Activated naive CD4-positive, alpha-beta T cell treated with anti-CD3 and anti-CD28 coated beads, Interleukin-2, amount 10 ng/mL, durations not matched to agents 7 days and 5 days (primary cell): ENCODE measurements at places on chromosomes 7 and 10.

DNA sequence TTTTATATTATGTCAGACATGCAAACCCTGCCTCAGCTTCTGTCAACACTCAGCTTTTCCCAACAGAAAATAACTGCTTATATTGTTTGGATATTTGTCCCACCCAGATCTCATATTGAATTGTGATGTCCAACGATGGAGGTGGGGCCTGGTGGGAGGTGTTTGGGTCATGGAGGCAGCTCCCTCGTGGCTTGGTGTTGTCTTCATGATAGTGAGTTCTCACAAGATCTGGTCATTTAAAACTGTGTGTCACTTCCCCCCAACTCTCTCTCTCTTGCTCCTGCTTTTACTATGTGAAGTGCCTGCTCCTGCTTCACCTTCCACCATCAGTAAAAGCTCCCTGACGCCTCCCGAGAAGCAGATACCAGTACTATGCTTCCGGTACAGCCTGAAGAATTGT, 85.8 kb upstream of the KCNMA1 start:
- no peak overlapping the region for H3K4me3 ChIP-seq
- H3K27me3 ChIP-seq, result peaks cover 8% of the 10 kb centered on the region
- DNase-seq, result no peak
- no peak overlapping the region for H3K27ac ChIP-seq

DNA sequence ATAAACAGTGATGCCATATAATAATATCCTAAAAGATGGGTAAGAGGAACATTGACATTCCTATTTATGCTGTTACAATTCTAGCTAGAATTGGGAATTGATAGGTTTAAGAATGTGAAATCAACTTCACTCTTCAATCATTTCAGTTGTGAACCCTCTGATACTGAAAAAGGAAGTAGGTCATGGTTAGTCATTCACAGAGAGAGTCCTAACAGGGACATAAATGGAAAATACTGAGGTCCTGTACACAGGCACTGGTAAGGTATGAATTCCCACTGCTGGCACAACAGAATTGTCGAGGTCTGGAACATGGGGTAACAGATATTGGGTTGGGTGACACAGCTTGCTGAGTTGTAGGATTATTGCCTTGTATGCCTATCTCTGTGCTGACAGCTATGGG, 289.4 kb upstream of the LRRN3 start:
- no peak for DNase-seq
- no peaks in the 10 kb centered on the region for H3K4me1 ChIP-seq

DNA sequence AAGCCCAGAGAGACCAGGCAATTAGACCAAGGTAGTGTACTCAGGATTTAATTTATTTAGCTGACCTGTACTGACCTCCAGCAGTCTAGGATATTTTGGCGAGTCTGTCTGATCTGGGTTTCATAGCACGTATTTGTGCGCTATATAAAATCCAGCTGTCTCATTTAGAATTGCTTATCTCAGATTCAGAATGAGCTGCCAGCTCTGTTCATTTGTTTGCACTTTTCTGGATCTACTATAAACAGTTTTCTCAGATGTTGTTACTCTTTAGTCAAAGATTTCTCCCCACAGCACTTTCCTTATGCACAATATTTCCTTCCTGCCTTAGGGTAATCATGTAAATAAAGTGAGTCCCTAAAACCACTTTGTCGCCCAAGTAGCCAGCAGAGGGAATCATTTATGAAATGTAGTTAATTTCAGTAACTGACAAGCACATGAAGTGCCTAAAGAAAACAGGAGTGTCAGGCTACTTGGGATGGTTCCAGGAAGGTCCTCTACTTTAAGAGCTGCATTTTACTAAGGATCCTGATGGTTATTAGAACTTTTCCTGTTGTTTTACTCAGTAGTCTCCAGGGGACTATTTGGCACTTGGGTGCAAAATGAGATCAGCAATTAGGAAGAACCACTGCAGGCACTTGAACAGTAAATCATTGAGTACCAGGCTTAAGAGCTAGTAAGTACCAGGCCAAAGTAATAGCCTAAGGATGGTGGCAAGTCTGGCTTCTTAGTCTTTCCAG, 226.4 kb downstream of the TWIST1 start:
- H3K27me3 ChIP-seq, result no peaks in the 10 kb centered on the region
- H3K4me1 ChIP-seq, result no peaks in the 10 kb centered on the region
- no peak overlapping the region for H3K4me3 ChIP-seq

GRCh38 chr10:85643845-85644525, 722.6 kb downstream of the GRID1 start:
- H3K27me3 ChIP-seq, result no peaks in the 10 kb centered on the region
- no peaks in the 10 kb centered on the region for H3K36me3 ChIP-seq
- no peak for DNase-seq
- no peak overlapping the region for H3K4me3 ChIP-seq
- no peak overlapping the region for H3K27ac ChIP-seq

DNA sequence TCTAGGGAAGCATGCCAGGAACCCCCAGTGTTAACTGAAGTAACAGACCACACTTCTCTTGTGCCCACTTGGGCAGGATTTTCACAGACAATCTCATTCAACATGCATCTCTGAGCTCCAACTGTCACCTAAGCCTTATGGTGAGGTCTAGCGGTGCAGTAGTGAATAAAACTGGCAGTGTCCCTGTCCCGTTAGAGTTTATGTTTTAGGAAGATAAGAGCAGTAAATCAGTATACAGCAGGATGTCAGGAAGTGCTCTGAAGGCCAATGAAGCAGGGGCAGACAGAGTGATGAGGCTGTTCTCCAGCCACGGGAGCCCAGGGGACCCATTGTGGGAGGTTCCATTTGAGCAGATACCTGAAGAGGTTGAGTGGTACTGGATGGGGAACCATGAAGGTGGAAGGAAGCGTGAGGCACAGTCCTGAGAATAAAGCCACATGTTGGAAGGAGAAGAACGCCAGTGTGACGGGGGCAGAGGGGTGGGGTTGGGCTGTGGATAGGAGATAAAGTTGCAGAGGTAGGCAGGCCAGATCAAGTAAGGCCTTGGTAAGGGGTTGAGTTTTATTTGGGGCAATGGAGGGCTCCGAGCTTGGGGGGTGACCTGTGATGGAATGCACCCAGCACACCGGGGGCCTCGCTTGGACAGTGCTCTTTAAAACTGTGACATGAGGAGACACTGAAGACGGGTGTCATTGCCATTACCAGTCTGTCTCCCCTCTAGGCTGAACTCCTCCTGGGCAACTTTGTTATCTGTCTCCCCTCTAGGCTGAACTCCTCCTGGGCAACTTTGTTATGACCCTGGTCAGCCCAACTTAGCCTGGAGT, 6.6 kb downstream of the GDF10 start:
- no peak for DNase-seq
- peaks cover 32% of the 10 kb centered on the region for H3K27me3 ChIP-seq
- H3K4me1 ChIP-seq, result peaks cover 18% of the 10 kb centered on the region

- DNase-seq, result no peak
- no peaks in the 10 kb centered on the region for H3K4me1 ChIP-seq
These were observed 47.9 kb upstream of the SLC35B4 start for GRCh38 chr7:134364619-134365037.

GRCh38 chr7:135993950-135994349, 16.8 kb upstream of the MTPN start:
- H3K27me3 ChIP-seq, result peaks cover 5% of the 10 kb centered on the region
- peak overlapping the region; percentile 77 for H3K27ac ChIP-seq
- DNase-seq, result no peak
- peaks cover 2% of the 10 kb centered on the region for H3K36me3 ChIP-seq
- no peak overlapping the region for H3K4me3 ChIP-seq

DNA sequence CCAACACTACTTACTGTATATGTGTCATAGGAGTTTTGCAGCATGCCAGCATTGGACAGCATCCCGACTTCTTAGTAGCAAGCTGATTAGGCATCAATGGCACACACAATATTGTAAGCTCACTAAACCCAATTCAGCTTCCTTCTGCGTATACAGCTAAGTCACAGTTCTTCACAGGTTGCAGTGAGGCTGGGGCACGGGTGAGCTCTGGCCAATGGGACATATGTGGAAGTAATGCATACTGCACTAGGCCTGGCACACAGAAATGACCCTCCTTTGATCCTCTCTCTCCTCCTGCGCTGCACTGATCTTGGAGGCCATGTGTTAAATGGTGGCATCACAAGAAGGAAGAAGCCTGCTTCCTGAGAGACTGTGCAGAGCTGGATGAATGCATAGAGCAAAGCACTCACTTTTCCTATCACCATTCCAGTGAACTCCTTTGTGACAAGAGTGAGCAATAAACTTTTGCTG, 11.9 kb downstream of the RAB11FIP2 start:
- H3K27me3 ChIP-seq, result no peaks in the 10 kb centered on the region
- H3K27ac ChIP-seq, result no peak overlapping the region
- peaks cover 28% of the 10 kb centered on the region for H3K36me3 ChIP-seq

DNA sequence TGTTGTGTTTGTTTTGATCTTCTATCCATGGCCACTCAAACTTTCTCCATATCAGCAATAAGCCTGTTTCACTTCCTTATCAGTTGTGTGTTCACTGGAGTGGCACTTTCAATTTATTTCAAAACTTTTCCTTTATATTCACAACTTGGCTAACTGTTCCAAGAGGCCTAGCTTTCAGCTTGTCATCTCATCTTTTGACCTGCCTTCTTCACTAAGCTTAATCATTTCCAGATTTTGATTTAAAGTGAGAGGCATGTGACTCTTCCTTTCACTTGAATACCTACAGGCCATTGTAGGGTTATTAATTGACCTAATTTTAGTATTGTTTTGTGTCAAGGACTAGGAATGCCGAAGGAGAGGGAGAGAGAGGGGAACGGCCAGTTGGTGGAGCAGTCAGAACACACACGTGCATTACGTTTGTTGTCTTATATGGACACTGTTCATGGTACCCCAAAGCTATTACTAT, 5.5 kb upstream of the GNAT3 start:
- H3K36me3 ChIP-seq, result no peaks in the 10 kb centered on the region
- H3K27ac ChIP-seq, result no peak overlapping the region

DNA sequence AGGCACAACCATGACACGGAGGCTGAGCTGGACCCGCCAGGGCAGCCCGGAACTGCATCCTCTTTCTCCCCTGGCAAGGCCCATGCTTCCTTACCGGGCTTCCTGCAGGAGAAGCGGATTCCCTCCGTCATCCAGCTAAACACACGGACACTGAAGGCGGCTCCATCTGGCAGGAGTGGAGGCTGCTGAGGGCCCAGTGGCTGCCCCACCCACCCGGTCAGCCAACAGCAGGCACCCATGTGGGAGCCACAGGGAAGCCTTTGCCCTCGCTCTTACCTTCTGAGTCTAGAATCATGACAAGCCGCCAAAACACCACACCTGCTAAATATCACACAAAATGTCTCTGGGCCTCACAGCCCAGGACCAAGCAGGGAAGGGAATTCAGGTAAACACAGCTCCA, 321.6 kb upstream of the RNF32 start:
- H3K4me3 ChIP-seq, result no peak overlapping the region
- H3K27me3 ChIP-seq, result peaks cover 3% of the 10 kb centered on the region
- DNase-seq, result no peak
- no peak overlapping the region for H3K27ac ChIP-seq

DNA sequence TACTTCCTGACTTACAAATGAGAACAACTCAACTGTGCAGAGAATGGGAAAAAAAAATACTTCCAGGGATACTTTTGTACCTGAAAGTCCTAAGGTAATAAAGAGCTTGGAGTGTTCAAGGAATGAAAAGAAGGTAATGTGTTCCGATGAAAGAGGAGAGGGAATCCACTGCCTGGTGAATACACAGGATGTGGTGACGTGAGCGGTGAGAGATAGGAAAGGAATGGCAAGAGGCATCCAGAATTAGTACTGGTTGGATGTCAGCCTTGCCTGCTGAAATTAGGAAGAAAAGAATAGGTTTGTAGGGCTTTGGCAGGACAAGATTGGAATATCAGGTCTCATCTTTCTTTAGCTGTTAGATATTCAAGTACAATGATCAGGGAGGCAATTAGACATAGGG, 347.7 kb downstream of the POM121L12 start:
- no peaks in the 10 kb centered on the region for H3K4me1 ChIP-seq
- H3K36me3 ChIP-seq, result no peaks in the 10 kb centered on the region
- H3K27ac ChIP-seq, result no peak overlapping the region
- H3K4me3 ChIP-seq, result no peak overlapping the region
- no peaks in the 10 kb centered on the region for H3K27me3 ChIP-seq

GRCh38 chr7:130401578-130401977, 21.3 kb downstream of the CPA1 start:
- peaks cover 40% of the 10 kb centered on the region for H3K36me3 ChIP-seq
- H3K4me3 ChIP-seq, result no peak overlapping the region
- no peak overlapping the region for H3K27ac ChIP-seq
- no peaks in the 10 kb centered on the region for H3K27me3 ChIP-seq

DNA sequence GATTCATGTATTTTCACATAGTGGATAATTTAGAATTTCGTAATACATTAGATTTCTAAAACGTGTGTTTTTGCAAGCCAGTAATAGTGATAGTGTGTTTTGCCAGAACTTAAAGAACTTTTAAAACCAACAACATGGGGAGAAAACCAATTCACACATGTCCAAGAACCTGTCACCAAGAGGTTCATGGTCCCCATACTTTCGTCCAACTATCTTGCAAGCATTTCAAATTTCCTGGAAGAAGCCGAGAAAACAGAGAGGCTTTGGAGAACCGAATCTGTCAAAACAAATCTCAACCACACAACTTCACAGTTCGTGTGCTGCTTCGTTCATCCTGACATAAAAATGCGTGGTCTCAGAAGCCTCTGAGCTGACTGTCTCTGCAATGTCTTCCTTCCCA, 31.9 kb downstream of the GFRA1 start:
- H3K4me3 ChIP-seq, result no peak overlapping the region
- no peaks in the 10 kb centered on the region for H3K27me3 ChIP-seq
- H3K4me1 ChIP-seq, result no peaks in the 10 kb centered on the region
- DNase-seq, result no peak
- no peak overlapping the region for H3K27ac ChIP-seq
- no peaks in the 10 kb centered on the region for H3K36me3 ChIP-seq

DNA sequence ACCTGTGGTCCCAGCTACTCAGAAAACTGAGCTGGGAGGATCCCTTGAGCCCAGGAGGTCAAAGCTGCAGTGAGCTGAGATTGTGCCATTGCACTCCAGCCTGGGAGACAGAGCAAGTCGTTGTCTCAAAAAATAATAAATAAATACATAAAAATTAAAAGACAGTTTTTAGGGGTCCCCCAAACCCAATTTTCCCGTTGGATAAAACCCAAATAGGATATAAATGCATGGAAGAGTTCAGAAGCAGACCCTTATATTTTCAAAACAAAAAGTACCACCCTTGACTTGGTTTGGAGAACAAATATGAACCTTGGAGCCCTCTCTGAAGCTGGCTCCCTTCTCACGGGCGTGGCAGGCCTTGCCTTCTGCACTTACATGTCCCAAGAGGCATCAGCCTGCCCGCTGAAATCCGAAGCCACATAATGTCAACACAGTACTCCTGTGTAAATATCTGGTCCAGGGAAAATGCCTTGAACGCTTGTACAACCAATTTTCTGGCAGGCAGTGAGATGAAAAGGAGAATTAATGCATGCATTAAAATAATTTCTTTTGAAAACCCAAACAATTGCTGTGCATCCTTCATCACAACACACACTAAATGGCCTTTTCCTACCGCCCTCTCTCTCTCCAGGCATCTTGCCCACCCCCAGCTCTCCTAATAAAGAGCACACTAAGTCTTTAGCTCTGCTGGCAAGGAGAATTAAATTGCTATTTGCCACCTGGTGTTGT, 46.4 kb upstream of the PARD3 start:
- no peak overlapping the region for H3K27ac ChIP-seq
- H3K36me3 ChIP-seq, result no peaks in the 10 kb centered on the region
- H3K4me1 ChIP-seq, result no peaks in the 10 kb centered on the region
- H3K4me3 ChIP-seq, result no peak overlapping the region
- peaks cover under 1% of the 10 kb centered on the region for H3K27me3 ChIP-seq

GRCh38 chr7:129550693-129551360, 48.5 kb downstream of the SMKR1 start:
- no peaks in the 10 kb centered on the region for H3K36me3 ChIP-seq
- DNase-seq, result no peak
- no peak overlapping the region for H3K27ac ChIP-seq
- peaks cover 31% of the 10 kb centered on the region for H3K27me3 ChIP-seq
- H3K4me3 ChIP-seq, result no peak overlapping the region
- H3K4me1 ChIP-seq, result peaks cover 5% of the 10 kb centered on the region
